ENCODE measurements at places on chromosomes 7 and 10.

GRCh38 chr10:22925088-22925487 is 2.8 kb upstream of the ARMC3 start:
- DNase-seq = no peak

GRCh38 chr7:106031300-106032035 is 68.4 kb downstream of the CDHR3 start:
- DNase-seq = no peak

DNA sequence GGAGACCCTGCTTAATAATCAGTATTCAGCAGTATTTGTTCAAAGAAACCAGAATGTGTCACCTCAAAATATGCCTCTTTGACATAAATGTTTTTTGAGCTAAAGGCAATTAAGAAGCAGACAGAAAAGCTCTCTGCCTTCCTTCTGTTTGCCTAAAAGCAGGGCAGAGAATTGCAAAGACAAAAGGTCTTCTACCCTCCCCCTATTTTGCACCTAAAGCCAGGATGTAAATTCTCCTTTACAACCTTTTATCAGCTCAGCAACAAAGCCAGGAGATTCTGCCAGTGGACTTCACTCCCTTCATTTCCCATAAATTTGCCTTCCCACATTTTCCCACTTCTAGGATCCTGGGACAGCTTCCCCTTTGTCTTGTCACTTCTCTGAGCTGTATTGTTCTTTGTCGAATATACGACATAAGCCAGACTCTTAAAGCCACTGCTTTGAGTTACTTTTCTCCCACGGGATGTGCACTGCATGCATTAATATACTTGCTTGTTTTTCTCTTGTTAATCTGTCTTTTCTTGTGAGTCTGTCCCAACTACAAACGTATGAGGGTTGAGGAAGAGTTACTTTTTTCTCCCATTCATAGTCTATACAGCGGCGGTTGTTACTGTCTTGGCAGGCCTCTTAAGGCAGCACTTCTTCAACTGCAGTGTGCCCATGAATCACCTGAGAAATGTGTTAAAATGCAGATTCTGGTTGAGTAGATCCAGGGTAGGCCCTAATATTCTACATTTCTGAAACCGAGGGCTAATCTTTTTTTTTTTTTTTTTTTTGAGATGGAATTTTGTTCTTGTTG is 48.2 kb downstream of the ST8SIA6 start:
- no peak for DNase-seq

DNA sequence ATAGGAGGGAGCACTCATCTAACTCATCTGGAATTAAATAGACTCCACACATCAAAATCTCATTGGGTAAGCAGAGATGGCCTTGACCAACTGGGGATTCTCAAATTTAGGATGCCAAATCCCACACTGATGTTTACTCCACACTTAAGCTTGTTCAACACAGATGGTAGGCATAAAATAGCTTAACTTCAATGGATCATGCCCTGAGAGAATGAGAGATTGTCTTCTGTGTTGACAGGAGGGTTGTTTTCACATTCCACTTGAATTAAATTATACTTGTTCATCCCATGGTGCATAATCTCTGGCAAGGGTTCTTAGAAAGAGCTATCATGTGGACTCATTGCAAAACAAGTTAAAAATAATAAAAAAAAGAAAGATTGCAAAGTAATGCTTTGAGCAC is 391.4 kb downstream of the PLXDC2 start:
- no peak for DNase-seq

GRCh38 chr10:114938856-114939193 is 830 bp downstream of the TRUB1 start:
- DNase-seq = no peak

GRCh38 chr7:75866489-75867389 is 12.1 kb upstream of the RHBDD2 start:
- peak; percentile 82 for DNase-seq

GRCh38 chr7:22698767-22699166 is 28.2 kb upstream of the IL6 start:
- no peak for DNase-seq

DNA sequence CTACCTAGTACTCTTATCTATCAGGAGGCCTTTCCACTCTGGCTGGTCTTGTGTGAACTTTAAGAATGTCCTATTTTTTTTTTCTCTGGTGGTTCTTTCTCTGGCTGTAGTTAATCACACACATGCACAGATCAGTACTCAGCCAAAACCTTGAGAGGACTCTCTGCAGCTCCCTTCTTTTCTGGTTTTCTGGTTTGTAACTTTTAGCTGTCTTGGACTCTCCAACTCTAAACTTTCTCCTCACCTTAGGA is 54.9 kb upstream of the HELLS start:
- DNase-seq = no peak

DNA sequence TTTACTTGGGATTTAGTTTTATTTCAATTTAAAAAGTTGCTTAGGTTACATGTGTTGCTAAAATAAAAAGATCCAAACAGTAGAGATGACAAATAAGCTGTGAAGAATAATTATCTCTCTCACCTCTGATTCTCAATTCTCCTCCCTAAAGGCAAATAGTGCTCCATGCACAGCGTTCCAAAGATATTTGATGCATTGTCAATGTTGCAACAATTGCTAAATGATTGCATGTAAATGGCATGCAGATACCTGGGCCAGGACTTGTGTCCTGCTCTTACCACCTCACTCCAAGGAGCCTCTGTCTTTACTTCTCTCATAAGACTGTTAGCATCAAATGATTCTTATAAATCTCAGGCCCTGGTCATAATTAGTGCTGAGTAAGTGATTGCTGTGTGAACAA is 217.7 kb downstream of the SEC23IP start:
- DNase-seq = no peak

DNA sequence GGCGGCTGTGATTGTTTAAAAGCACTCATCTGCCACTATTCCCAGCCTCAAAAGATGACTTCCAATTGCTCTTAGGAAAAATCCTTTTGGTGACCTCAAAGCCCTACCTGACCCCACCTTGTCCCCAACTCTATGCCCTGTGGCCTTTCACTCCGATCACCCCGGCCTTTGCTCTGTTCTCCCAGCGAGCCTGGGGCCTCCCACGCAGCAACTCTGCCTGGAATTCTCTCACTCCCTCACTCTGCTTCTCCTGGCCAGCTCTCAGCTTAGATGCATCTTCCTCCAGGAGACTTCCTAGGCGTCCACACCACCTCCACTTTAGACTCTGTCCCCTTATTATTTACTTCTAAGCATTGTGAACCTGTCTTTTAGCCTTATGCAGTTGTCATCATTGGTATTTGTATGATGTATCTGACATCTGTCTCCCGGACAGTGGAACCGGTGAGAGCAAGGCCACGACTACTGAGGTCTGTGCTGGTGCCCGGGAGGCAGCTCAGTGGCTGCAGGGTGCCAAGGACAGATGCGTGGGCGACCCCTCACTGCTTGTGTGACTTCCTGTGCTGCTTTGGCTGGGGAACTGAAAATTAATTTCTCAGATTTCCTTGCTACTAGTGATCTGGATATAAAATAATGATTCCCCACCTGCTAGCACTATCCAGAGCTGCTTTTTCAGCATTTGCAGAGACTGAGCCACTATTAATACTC is 63.0 kb downstream of the PIP4K2A start:
- DNase-seq = no peak

GRCh38 chr10:11536228-11536627 is 75.2 kb downstream of the USP6NL start:
- no peak for DNase-seq

DNA sequence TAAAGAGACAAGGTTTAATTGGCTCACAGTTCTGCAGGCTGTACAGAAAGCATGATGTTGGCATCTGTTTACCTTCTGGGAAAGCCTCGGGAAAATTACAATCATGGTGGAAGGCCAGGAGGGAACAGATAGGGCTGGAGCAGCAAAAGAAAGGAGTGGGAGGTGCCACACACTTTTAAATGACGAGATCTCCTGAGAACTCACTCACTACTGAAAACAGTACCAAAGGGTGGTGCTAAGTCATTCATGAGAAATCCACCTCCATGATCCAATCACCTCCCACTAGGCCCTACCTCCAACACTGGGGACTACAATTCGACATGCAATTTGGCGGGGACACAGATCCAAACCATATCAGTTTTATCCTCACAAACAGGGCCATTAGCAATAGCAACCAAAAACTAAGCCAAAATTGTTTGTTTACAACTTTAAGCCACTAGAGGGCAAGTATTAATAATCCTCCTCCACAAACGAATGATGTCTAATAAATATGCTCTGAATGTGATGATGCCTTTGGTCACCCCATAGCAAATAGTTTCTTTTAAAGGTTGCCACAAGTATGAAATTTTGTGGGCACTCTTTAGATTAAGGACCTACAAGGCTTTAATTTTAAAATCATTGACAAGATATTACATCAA is 129.2 kb upstream of the NRBF2 start:
- peak; percentile 3 for DNase-seq

GRCh38 chr10:103843045-103843444 is 12.3 kb downstream of the SH3PXD2A start:
- DNase-seq = no peak

GRCh38 chr7:84154991-84155781 is 39.4 kb downstream of the SEMA3A start:
- DNase-seq = no peak

GRCh38 chr7:96832092-96832662 is 122.5 kb upstream of the SEM1 start:
- DNase-seq = peak; percentile 66

DNA sequence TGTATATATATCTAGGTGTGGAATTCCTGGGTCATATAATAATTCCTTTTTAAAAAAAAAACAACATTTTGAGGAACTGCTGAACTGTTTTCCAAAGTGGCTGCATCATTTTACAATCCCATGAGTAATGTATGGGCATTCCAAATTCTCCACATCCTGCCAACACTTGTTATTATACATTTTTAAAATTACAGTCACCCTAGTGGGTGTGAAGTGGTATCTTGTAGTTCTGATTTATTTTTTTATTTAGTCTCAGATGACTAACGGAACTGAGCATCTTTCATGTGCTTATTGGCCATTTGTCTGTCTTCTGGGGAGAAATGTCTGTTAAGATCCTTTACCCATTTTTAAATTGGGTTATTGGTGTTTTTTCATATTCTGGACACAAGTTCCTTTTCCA is 12.0 kb upstream of the KLHL7 start:
- DNase-seq = peak; percentile 19

DNA sequence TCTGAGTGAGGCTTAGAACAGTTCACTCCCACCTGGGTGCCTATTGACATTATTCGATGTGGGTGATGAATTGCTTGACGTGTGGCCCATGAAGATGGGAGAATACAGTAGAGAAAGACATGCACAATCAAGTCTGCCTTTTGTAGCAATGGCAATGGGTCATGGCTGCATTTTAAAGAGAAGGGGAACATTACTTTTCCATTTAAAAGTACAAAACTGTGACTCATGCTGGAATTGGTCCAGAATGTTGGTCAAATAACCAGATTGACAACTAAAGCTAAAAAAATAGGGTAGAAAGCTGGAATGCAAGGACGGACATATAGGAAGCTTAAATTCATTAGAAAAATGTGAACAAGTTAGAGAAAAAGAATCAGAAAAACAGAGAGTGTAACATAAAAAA is 104.1 kb upstream of the SLC25A13 start:
- DNase-seq = peak; percentile 25

DNA sequence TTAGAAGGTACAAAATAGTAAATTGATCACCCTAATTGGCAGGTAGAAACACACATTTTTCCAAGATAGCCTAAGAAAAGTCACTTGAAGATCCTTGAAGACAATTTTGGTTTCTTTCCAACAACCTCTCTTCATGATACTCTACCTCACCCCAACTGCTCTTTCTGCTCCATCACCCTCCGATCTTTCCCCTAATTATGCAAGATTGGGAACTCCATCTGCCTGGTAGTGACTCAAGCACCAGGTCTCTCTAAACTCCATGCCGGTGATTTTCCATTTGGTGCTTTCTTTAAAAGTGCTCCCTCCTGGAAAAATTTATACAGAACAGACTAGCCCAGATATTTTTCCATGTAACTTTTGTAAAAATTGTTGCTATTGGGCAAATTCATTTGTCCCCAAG is 1.1 kb upstream of the AKR1B1 start:
- no peak for DNase-seq

- DNase-seq = no peak
Observed at GRCh38 chr7:138138244-138138643, 62.0 kb downstream of the AKR1D1 start.

DNA sequence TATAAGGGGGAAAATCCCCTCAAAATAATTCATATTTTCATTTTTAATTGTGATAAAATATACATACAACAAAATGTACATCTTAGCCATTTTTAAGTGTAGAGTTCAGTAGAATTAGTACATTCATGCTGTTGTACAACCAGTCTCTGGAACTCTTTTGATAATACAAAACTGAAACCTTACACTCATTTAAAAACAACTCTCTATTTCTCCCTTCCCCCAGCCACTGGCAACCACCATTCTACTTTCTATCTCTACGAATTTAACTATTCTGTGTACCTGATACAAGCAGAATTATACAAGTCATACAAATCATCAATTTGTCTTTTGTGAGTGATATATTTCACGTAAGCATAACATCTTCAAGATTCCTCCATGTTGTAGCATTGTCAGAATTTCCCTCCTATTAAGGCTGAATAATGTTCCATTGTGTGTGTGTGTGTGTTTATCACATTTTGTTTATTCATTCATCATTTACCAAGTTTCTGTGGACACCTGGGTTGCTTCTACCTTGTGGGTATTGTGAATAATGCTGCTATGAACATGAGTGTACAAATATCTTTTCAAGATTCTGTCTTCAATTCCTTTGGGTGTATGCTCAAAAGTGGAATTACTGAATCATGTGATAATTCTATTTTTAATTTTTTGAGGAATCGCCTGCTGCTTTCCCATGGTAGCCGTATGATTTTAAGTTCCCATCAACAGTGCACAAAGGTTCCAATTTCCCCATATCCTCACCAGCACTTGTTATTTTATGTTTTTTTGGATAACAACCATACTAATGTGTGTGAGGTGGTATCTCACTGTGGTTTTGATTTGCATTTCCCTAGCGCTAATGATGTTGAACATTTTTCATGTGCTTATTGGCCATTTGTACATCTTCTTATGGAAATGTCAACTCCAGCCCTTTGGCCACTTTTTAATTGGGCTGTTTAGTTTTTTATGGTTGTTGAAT is 4.7 kb upstream of the EBLN1 start:
- no peak for DNase-seq

DNA sequence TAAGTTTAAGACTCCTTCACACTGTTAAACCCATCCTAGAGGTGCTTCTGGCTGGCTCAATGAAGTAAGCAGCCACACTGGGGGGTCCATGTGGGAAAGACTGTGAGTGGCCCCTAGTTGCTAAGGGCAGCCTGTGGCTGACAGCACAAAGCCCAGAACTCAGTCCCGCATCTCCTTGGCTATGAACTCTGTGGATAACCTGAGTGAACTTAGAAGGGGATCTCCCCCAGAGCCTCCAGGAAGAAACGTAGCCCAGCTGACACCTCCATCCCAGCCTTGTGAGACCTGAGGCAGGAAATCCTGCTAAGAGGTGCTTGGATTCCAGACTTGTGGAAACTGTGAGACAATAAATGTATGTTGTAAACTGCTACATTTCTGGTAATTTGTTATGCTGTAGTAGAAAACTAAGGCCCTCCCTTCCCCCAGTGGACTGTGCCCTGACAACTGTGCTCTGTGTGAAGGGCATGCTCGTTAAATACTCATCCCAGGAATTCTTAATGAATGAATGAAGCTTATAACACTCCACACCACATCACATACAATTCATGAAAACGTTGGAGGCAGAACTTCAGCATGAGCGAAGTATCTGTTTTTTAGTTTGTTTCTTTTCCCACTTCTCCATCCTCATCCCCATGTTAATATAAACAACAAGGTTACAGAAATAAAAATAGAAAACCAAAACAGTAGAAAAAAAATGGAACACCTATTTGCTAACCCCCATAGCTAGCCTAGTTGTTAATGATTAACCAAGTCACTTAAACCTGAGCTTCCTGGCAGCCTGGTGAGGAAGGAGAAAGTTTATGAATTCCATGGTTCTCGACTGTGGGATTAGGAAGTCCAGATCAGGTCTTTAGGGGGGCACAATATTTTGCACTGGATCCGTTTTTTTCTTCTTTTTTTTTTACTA is 36.8 kb upstream of the AOAH start:
- no peak for DNase-seq

Measured in adipocyte (in vitro differentiated cells).